ENCODE measurements at places on chromosomes 7 and 10. TPM values are rescaled to one million over a fixed set of nuclear protein-coding genes. Genes with fewer than 3 reads are reported as not detected.

The COL26A1 gene
- total RNA-seq, result 0.35 TPM

The TRDMT1 gene
- total RNA-seq, result 3.4 TPM

The EN2 gene
- not detected for total RNA-seq

The ATRNL1 gene
- 2.9 TPM for total RNA-seq
